ENCODE measurements at places on chromosomes 2 and 18. TPM values are rescaled to one million over a fixed set of nuclear protein-coding genes. Genes with fewer than 3 reads are reported as not detected.

IL1R1 gene
- total RNA-seq = 24.2 TPM

RANBP2 gene
- total RNA-seq = 126 TPM

DYNAP gene
- not detected for total RNA-seq

LINC00305 gene
- total RNA-seq = not detected

CYTIP gene
- not detected for total RNA-seq

RIT2 gene
- not detected for total RNA-seq

UGT1A3 gene
- total RNA-seq = not detected

MARCO gene
- total RNA-seq = not detected

MOCOS gene
- 0.34 TPM for total RNA-seq

GATA6 gene
- total RNA-seq = 0.98 TPM

DNA sequence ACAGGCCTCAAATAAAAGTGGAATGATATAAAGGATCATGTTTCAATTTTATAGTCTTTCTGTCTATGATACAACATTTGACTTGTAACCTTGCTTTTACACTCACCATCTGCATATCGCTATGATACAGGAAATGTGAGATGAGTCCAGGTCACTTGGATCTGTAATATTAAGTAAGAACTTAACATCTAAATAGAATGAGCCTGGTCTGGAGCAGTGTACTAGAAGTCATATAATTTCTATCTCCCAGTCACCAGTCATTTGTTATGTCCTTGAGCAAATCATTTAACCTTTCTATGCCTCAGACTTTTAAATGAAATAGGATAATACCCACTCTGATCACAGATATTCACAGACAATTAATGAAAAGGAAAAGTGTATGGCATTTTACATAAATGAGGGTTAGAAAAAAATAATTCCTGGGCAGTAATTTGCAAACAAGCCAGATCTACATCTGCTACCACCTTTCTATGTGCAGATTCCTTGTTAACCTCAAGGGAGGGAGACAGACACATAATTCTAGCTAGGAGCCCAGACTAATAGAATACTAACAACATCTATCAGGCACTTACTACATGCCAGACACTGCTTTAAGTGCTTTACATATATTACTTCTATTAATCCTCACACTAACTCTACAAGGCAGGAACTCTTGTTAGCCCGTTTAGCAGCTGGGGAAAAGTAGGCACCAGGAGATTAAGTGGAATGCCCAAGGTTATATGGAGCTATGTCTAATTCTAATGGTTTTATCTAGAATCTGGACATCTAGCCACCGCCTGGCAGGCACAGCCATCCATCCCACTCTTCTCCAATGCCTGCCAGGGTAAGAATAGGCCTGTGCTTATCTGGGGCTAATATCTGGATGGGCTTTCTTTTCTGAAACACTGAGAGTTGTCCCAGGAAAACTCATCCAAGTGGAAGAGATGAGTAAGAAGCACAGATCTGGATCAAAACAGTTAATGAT is 313.6 kb upstream of the CDH20 start:
- no peak for DNase-seq

GRCh38 chr2:26674002-26674751 is 18.3 kb upstream of the KCNK3 start:
- DNase-seq = no peak

GRCh38 chr2:180828756-180829155 is 151.6 kb upstream of the UBE2E3 start:
- no peak for DNase-seq

DNA sequence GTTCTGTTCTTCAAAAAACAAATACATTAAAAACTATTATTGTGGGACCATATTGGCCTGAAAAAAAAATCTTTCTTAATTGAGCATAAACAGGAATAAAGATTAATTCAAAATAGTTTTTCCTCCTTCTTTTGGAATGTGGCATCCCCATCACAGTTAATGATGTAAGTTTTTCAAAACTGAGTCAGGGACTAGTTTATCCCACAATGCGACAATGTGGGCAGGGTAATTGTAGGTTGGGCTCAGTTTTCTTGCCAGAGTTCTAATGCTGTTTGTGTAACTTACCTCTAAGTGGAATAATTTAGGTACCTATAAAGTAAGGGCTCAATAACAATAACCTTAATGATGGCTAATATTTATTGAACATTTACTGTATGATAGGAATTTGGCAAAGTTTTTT is 82.0 kb downstream of the PMS1 start:
- no peak for DNase-seq

- no peak for DNase-seq
Observed at GRCh38 chr2:186060744-186061440, 322.3 kb downstream of the FSIP2 start.

- DNase-seq = no peak
Observed at GRCh38 chr18:14937271-14937670, 189.3 kb downstream of the ANKRD30B start.

DNA sequence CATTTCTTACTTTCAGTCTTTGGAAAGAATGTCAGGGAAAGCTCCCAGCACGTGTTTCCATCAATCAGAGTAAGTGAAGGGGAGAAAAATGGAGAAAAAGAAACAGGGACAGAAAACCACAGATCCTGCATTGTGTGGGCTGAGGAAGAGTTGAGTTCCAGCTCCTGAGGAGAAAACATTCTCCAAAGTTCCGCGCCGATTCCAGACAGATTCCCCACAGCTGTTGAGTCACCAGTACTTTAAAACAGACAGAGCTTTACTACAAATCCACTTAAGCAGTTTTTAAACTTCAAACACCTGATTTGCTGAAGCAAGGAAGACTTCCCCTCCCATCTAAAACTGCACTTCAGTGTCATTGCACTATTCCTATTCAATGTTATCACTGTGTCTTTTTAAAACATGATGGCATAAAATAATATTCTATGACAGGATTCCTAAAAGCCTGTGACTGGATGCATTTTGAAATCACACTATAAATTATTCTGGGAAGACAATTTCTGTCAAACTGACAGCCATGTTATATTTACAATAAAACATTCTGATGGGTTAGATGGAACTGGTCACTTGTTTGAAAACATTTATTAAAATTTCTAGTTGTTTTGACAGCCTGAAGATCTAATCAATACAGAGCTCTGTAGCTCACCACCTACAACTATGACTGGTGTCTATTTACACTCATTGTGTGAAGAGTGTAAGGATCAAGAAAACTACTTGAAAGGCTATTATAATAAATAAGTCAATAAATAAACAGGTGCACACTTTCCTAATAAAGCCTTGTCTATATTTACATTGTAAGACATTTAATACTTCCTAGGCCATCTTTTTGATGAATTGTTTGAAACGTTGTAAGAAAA is 40.9 kb downstream of the TCF4 start:
- DNase-seq = peak; percentile 7

- DNase-seq = peak; percentile 83
Observed at GRCh38 chr2:97868986-97869721, 126.6 kb downstream of the TMEM131 start.

- peak; percentile 27 for DNase-seq
Observed at GRCh38 chr2:28389399-28390240, 3.0 kb upstream of the FOSL2 start.

DNA sequence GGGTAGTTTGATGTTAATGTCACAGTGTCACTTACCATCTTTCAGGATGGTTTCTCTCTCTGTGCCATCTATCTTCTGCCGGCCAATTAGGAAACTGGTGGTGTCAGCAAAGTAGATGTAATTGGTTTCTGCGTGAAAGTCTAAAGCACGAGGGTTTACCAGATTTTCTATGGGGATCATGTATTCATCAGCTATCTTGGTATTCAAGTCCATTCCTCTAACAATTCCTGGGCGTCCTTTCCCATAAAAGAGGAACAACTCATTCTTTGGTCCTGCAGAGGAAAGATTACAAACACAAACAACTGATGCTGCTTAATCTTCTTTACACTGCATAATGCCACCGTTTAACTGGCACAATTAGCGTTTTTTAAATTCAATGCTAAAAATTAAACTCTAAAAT is 1081.9 kb downstream of the LRP1B start:
- DNase-seq = no peak

- DNase-seq = no peak
Observed at GRCh38 chr2:233761040-233761769, 1.1 kb downstream of the UGT1A1 start.

- no peak for DNase-seq
Observed at GRCh38 chr2:24354395-24354794, 5.9 kb downstream of the ITSN2 start.

DNA sequence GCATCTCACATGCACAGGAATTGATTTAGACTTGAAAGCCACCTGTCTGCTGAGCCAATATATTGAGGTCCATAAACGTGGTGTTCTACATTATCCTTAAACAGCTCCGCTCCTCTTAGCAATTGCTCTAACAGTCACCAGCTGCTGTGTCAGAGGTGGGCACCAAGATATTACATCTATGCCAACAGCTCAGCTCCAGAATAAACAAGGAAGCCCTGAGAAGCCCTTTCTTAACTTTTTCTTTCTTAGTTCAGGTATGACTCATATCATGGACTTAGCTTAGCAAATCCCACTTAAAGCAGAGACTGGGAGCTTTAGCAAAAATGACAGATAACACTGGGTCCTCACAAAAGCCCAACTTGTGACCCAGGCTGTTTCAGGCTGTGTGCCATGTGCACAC is 436.6 kb downstream of the IRS1 start:
- DNase-seq = no peak

DNA sequence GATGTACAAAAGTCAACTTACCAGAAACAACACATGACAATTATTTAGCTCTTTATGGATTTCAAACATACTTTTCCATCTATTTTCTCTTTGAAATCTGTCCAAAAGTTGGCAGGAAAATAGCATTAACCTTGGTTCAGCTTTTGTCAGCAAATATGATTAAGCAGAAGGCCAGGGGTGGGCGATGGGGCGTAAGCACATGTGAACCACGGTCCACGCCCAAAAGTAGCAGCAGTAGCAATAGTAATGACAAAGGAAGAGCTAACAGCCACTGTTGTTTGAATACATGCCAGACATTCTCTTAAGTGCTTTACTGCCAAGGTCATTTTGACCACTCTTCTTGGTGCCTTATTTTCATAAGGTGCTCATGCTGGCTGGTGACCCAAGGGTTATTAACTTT is 73.5 kb downstream of the ANTXR1 start:
- DNase-seq = no peak

- DNase-seq = peak; percentile 43
Observed at GRCh38 chr2:199861132-199861774, 10.3 kb upstream of the FTCDNL1 start.

DNA sequence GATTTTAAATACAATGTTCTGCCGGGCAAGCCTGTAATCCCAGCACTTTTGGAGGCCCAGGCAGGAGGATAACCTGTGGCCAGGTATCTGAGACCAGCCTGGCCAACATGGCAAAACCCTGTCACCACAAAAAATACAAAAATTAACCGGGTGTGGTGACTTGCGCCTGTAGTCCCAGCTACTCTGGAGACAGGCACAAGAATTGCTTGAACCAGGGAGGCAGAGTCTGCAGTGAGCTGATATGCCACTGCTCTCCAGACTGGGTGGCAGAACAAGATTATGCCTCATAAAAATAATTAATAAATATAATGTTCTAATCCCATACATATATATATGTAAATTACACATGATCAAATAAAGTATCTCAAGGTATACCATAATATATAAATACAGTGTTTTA is 119.3 kb downstream of the C2orf74 start:
- no peak for DNase-seq

GRCh38 chr2:241559323-241560161 is 997 bp downstream of the BOK start:
- peak; percentile 77 for DNase-seq

- no peak for DNase-seq
Observed at GRCh38 chr2:222683805-222684204, 12.3 kb downstream of the MOGAT1 start.

GRCh38 chr2:113872201-113872600 is 17.7 kb upstream of the ACTR3 start:
- no peak for DNase-seq

DNA sequence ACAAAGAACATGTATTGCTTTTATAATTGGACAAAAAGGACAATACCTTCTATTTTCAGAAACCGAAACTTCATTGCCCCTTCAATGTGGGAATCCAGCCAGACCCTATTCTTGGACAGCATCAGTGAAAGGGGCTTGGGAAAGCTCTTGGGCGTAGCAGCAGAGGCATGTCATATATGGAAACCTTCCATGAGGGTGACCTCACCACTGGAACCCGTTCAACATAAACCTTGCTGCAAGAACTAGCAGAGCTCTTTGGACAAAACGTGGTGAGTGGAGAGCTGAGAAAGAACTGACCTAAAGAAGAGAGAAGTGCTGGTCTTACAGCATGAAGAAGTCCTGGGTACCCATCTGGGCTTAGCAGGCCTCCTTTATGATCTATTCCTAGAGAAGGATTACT is 22.7 kb upstream of the ACTG2 start:
- peak; percentile 16 for DNase-seq

- DNase-seq = no peak
Observed at GRCh38 chr18:58769321-58769720, 95.4 kb upstream of the ZNF532 start.

- DNase-seq = no peak
Observed at GRCh38 chr18:3541549-3542386, 91.8 kb downstream of the TGIF1 start.
